AG04450 (cell line): ENCODE measurements at places on chromosomes 2 and 18. TPM values are rescaled to one million over a fixed set of nuclear protein-coding genes. Genes with fewer than 3 reads are reported as not detected.

GRCh38 chr2:195838002-195838401 lies 181.0 kb downstream of the SLC39A10 start:
- DNase-seq = no peak

Gene MOGAT1
- not detected in 2 replicates for polyA plus RNA-seq

DNA sequence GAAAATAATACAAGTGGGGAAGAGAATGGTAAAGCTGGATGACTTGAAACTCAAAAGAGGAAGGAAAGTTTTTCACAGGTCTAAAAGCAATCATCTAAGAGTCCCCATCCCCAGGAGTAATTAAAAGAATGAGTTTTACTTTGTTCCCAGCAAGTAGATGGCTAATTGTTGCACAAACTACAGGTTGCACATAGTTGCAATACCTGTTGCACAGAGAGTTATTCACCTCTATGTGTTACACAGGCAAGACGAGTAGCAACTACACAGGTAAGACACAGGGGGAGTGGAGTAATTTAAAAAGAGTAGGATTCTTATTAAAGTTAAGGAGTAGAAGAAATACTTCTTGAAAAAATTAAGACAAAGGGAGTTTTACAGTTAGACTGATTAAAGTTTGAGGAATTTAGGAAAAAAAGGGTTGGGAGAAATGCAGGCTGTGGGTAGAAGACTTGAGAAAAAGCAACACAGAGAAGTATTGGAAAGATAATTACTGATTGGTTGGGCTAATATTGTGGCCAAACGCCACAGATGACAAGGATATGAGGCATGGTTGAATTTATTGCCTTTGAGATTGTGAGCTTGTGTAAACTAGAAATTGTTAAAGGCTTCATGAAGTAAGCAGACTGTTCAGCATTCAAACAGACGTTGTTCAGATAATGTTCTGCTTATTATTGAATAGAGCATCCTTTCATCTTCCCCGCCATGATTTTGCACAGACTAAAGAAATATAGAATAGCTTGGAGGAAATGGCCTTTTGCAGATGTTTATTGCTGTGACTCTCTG lies 699.3 kb downstream of the NR4A2 start:
- DNase-seq = no peak

- DNase-seq = no peak
Measured at GRCh38 chr18:31206071-31206470, 43.4 kb upstream of the DSC1 start.

- DNase-seq = no peak
Measured at GRCh38 chr2:51919395-51919794, 887.5 kb upstream of the NRXN1 start.

Gene IWS1
- polyA plus RNA-seq = 42.2 and 55.0 TPM in 2 replicates

Gene RETSAT
- polyA plus RNA-seq = 35.5 and 38.0 TPM in 2 replicates
